OCI-LY7 (cell line): ENCODE measurements at places on chromosomes 1 and 21.

DNA sequence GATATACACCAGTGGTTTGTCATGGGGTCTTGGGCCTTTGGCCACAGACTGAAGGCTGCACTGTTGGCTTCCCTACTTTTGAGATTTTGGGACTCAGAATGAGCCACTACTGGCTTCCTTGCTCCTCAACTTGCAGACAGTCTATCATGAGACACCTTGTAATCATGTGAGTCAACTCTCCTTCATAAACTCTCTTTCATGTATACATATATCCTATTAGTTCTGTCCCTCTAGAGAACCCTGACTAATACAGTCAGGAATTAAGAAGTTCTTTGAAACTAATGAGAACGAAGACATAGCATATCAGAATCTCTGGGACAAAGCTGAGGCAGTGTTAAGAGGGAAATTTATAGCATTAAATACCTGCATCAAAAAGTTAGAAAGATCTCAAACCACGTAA is 110.8 kb downstream of the SLC5A9 start:
- DNase-seq: no peak

DNA sequence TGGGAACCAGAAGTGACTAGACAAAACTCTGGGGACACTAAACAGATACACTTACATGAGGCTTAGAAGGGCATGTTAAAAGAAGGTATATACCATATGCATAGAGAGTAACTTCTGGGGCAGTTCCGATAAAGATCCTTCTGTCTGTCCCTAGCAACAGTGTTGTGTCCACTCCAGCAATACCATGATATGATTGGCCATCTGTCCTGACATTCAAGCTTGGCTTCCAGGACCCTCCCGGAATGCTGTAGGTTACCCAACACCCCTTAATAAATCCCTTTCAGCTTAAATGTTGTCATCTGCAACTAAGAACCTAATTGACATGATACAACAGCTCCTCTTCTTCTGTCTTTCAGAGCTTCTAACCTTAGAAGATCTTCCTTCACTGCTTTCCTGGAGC is 307.7 kb downstream of the OMA1 start:
- no peak for DNase-seq

GRCh38 chr1:14263225-14263624 is 335.3 kb upstream of the KAZN start:
- DNase-seq: no peak

DNA sequence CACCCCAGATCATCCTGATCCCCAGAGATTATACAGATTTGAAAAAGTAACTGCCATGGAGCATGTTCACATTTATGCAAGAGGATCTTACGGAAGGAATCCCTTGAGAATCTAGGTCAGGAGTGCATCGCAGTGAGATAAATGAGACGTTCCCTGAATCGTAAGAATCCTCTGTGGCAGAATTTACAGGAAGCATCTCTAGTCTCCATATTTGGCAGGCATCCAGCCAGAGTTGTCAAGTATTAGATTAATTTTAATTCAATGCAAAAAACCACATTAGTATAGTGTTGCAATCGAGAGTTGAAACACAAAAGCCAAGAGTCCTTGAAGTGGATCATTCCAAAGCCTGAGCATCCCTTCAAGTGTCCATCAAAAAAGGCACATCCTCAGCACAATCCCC is 100.8 kb downstream of the RRAGC start:
- DNase-seq: no peak

DNA sequence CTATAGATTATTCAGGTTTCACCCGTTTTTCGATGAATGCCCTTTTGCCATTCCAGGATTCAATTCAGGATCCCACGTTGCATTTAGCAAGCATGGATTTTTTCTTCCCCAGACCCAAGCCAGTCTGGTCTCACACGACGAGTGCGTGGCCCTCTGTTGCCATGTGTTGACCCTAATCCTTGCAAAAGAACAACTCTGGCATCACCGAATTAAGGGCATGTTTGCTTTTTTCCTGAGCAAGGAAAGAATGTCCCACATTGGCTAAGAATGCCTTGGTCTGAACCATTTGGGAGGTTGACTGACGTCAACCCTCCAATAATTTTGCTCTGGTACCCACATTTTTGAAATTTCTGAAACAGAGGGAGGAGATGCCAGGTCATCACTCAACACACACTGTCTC is 153.0 kb upstream of the WNT4 start:
- DNase-seq: no peak

- no peak for DNase-seq
These were observed 407.6 kb downstream of the PTPRU start for GRCh38 chr1:29643838-29644440.

- DNase-seq: no peak
These were observed 105.0 kb upstream of the JUN start for GRCh38 chr1:58888833-58889232.

DNA sequence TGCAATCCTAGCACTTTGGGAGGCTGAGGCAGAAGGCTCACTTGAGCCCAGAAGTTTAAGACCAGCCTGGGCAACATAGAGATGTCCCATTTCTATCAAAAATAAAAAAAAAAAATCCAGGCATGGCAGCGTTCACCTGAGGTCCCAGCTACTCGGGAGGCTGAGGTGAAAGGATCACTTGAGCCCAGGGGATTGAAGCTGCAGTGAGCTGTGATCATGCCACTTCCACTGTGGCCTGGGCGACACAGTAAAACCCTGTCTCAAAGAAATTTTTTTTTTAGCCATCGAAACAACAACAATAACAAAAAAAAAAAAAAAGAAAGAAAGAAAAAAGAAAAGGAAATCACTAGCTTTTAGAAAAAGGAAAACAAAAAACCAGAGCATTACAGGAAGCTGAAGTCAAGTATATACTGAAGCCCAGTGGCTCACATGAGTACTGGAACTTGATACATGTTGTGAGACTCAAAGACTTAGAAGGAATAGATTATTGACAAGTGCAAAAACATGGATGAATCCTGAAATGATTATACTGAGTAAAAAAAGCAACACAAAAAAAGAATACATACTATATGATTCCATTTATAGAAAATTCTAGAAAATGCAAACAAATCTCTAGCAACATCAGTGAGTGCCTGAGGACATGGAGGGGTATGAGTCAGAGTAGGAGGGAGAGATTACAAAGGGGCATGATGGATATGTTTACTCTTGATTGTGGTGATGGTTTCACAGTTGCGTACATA is 6.1 kb upstream of the RABGAP1L start:
- DNase-seq: peak; percentile 37

- DNase-seq: peak; percentile 80
These were observed 21.5 kb upstream of the TMEM222 start for GRCh38 chr1:27300341-27301051.

DNA sequence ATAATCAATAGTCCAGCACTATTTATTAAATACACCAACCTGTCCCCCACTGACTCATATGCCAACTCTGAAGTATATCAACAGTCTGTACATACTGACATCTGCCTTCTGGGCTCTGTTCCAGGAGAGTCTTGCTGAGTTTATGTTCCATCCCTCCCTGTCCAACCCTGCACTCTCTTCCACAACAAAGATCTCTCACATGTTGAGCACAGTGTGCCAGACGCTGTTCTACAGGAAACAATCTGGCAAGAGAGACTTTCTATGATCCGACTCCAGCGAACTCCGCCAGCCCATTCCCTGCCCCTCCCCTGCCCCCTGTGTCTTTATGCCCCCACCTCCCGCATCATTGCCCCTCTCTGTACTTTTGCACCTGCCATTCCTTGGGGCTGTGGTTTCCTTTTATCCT is 3.4 kb downstream of the LACTBL1 start:
- DNase-seq: no peak

GRCh38 chr1:94316183-94316582 is 78.8 kb upstream of the ARHGAP29 start:
- no peak for DNase-seq
